ENCODE measurements at places on chromosomes 2 and 18.

- no peak for DNase-seq
These were observed 104.1 kb upstream of the TRIB2 start for GRCh38 chr2:12612671-12613070.

- DNase-seq, result no peak
These were observed 274.0 kb downstream of the TSN start for GRCh38 chr2:122029456-122029855.

GRCh38 chr2:138071720-138072719 is 107.7 kb downstream of the HNMT start:
- DNase-seq, result peak; percentile 89

DNA sequence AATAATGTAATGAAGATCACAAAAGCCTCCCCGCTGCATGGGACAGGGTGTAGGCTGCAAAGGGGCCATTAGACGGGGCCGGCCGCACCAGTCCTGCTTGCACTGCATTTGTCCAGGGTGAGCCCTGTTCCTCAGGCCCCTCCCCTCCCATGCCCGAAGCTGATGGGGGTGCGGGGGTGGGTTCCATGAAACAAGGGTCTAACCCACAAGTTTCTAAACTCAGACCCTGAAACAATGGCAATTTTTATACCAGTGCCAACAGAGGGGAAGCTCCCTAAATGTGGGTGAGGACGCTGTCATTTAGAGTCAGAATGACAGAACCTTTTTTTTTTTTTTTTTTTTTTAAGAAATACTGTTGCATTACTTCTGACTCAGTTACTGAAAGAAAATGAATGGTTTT is 39.7 kb downstream of the HS6ST1 start:
- no peak for DNase-seq

- DNase-seq, result no peak
These were observed 156.1 kb upstream of the ID2 start for GRCh38 chr2:8525582-8526402.

- DNase-seq, result no peak
These were observed 91.6 kb upstream of the TTC39C start for GRCh38 chr18:23922939-23923338.
